ENCODE measurements at places on chromosomes 5 and 9. TPM values are rescaled to one million over a fixed set of nuclear protein-coding genes. Genes with fewer than 3 reads are reported as not detected.
A peak's percentile ranks its signal among the peaks of the same experiment; 100 is the strongest.

DNA sequence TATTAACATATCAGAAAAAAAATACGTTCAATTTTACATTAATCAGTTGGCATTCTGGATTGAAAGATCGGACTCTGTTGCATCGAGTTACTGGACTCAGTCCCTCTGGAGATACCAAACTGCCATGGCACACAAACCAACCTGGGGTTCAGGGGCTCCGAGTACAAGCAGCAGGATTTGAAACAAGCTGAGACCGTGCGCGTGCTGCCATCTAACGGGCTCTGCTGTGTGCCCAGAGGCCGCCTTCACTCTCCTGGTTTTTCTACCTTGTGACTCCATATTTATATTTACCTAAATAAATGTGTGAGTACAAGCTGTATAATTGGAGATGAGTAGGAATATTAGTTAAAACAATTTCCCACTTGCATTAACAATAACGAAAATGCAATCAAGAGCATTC, 48.2 kb downstream of the ANXA1 start:
- DNase-seq: peak; percentile 7

TICAM2 gene
- total RNA-seq: not detected

PJA2 gene
- 70.7 TPM for total RNA-seq

DNA sequence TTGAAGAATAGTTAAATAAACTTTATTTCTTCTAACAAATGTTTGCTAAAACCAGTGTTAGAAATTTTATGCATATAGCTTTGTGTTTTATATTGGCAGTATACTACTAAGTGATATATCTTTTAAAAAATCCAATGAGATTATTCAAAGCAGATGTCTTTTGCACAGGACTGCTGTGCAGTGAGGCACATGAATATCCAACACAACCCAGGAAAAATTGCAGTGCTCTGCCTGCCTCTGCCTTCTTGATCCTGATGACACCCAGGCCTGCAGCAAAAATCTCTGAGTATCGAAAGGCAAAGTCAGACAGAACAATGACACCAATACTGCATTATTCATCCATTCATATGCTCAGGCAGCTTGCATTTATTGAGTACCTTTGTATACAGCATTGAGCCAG, 1076.5 kb upstream of the ARRDC3 start:
- no peak for DNase-seq

All from HepG2 (cell line).